ENCODE measurements at places on chromosomes 4 and X.

DNA sequence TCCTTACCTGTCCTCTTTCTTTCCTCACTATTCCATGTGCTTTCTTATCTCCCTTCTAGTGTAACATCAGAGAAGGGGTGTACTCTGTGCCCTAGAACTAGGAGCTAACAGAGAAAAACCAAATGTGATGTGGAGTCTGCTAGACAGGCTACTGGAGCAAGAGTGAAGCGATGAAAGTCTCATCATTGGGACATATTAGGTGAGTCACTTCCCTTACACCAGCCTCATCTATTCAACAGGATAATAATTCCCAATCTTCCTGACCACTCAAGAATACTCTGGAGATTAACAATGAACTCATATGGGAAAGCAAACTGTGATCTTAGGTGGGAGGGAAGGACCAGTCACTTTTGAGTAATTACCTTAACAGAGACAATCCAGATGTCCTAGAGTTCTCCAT is 58.1 kb downstream of the RAB40A start:
- no peak for DNase-seq

DNA sequence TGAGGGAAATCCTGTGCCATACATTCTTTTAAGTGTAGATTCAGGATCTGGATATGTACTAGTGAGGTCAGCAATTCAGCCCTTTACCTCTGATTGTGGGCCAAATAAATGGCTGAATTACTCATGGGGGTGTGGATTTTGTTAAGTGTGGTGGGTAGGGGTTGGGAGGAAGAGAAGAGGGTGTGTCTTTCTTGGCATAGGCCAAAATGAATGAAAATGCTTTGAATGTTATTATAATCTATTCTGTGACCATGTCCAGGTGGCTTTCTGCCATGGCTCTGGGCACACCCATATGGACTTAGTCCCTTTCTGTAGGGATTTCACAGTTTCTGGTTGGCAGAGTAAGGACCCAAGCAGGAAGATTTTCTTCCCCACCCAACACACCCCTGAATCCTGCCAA is 244.3 kb downstream of the CBR4 start:
- no peak for DNase-seq

GRCh38 chr4:74934888-74935287 is 2.0 kb downstream of the PARM1 start:
- DNase-seq = no peak

DNA sequence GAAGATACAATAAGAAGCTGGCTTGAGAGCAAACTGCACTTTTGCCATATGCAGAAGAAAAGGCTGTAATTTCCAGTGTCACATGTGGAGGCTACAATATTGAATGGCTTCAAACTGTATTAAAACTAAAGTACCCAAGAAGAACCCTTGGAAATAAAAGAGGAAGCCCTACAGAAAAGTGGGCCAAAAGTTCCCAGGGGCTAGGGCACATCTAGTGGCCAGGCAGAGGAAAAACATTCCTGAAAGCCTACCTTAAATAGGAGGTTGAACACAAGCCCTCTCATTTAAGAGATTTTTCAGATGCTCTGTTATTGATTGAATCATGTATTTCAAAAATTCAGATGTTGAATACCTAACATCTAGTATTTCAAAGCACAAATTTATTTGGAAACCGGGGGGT is 40.6 kb upstream of the PRDX4 start:
- no peak for DNase-seq

GRCh38 chrX:15911734-15912550 is 57.3 kb upstream of the AP1S2 start:
- no peak for DNase-seq

- DNase-seq = no peak
These were observed 99.5 kb downstream of the COX18 start for GRCh38 chr4:72969976-72970375.

DNA sequence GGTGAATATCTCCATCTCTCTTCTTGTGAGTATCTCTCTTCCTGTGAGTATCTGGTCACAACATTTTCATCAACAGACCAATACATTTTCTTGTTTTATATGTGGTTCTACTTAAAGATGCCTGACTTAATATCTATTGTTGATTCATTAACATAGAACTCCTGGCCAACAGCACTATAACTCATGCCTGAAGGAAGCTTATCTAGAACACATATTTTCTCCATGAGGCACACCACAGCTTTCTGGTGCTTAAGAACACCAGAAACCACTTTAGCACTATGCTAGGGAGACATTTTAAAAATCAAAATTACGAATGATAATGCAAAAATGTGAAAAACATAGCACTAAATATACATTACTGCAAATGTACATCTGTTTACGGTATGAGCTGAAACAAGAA is 190.4 kb downstream of the GABRB1 start:
- no peak for DNase-seq
